GM23248 (cell line): ENCODE measurements at places on chromosomes 12 and 14.

- H3K27ac ChIP-seq: no peak overlapping the region
- no peaks in the 10 kb centered on the region for H3K36me3 ChIP-seq
- H3K27me3 ChIP-seq: no peaks in the 10 kb centered on the region
- peaks cover 13% of the 10 kb centered on the region for H3K4me1 ChIP-seq
- DNase-seq: no peak
- H3K4me3 ChIP-seq: no peak overlapping the region
Observed at GRCh38 chr14:54117396-54117795, 160.8 kb upstream of the BMP4 start.

- no peak overlapping the region for H3K4me3 ChIP-seq
- H3K27me3 ChIP-seq: no peaks in the 10 kb centered on the region
- H3K36me3 ChIP-seq: no peaks in the 10 kb centered on the region
- H3K27ac ChIP-seq: no peak overlapping the region
Observed at GRCh38 chr14:83529531-83529930, 1995.9 kb upstream of the SEL1L start.

- peak; percentile 73 for DNase-seq
- H3K4me1 ChIP-seq: peaks cover 6% of the 10 kb centered on the region
- H3K27me3 ChIP-seq: no peaks in the 10 kb centered on the region
- H3K4me3 ChIP-seq: no peak overlapping the region
- H3K27ac ChIP-seq: no peak overlapping the region
- H3K36me3 ChIP-seq: no peaks in the 10 kb centered on the region
Observed at GRCh38 chr12:47547077-47547476, 158.8 kb downstream of the RPAP3 start.

- no peak overlapping the region for H3K27ac ChIP-seq
- H3K4me1 ChIP-seq: peaks cover 21% of the 10 kb centered on the region
- H3K4me3 ChIP-seq: no peak overlapping the region
- H3K36me3 ChIP-seq: no peaks in the 10 kb centered on the region
- no peaks in the 10 kb centered on the region for H3K27me3 ChIP-seq
- DNase-seq: no peak
Observed at GRCh38 chr12:104520242-104520900, 63.6 kb downstream of the CHST11 start.

GRCh38 chr14:54625112-54625511 lies 58.2 kb downstream of the SAMD4A start:
- H3K27me3 ChIP-seq: no peaks in the 10 kb centered on the region
- peak overlapping the region; percentile 59 for H3K27ac ChIP-seq
- peak; percentile 83 for DNase-seq
- H3K36me3 ChIP-seq: no peaks in the 10 kb centered on the region
- H3K4me1 ChIP-seq: peaks cover 52% of the 10 kb centered on the region

DNA sequence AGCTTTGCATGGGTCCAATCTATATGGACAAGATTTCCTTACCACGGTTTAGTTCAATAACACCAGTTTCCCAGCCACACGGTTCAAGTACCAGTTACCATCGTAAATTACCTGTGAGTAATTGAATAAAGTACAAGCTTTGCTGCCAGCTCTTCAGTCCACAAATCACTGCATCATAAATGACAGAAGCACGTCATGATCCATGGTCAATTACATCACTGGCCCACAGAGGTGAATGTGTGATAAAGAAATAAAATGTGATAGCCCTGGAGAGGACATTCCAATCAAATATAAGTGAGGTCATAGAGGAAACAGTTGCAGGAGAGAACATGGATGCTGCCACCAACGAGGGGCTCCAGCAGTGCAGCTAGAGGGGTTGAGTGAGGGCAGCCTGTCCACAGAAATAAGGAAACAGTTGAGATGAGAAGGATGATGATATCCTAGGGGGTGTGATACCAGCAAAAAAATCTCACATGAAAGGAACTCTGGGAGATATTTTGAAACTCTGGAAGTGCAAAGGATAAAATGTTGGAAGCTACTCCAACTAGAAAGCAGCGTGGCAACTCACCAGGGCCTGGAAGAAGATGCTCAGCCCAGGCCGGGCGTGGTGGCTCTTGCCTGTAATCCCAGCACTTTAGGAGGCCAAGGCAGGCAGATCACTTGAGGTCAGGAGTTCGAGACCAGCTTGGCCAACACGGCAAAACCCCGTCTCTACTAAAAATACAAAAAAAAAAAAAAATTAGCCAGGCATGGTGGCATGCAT lies 5.8 kb upstream of the DYNC1H1 start:
- no peaks in the 10 kb centered on the region for H3K27me3 ChIP-seq
- H3K4me3 ChIP-seq: no peak overlapping the region
- H3K27ac ChIP-seq: no peak overlapping the region
- peaks cover 13% of the 10 kb centered on the region for H3K4me1 ChIP-seq

DNA sequence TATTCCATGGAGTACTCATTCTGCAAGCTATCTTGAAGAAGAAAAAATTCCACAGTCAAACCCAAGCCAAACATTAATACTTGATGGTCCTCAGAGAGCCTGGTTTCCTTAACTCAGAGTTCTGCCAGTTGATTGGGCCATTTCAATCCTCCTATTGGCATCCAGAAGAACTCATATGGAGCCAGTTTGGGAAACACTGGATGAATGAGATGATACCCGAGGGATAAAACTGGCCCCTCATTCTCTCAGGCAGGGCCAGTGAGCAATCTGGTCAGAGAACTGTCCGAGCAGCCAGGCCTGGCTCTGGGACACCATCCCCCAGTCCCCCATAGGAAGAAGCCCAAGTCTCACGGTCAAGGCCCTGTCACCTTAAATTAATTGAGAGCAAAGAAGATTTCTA lies 48.8 kb downstream of the NUAK1 start:
- H3K4me3 ChIP-seq: no peak overlapping the region
- no peaks in the 10 kb centered on the region for H3K27me3 ChIP-seq
- peak overlapping the region; percentile 76 for H3K27ac ChIP-seq
- H3K4me1 ChIP-seq: peaks cover 49% of the 10 kb centered on the region
- DNase-seq: no peak
- H3K36me3 ChIP-seq: peaks cover 4% of the 10 kb centered on the region; the same call in 1 of the 2 replicates

GRCh38 chr12:1972260-1972659 lies 32.0 kb downstream of the DCP1B start:
- H3K4me1 ChIP-seq: peaks cover 34% of the 10 kb centered on the region
- peak overlapping the region; percentile 50 for H3K4me3 ChIP-seq
- DNase-seq: peak; percentile 78
- no peaks in the 10 kb centered on the region for H3K27me3 ChIP-seq

- H3K27ac ChIP-seq: no peak overlapping the region
- no peaks in the 10 kb centered on the region for H3K36me3 ChIP-seq
- peak overlapping the region; percentile 84 for H3K4me3 ChIP-seq
Observed at GRCh38 chr14:93114068-93114710, 1.5 kb downstream of the ITPK1 start.
